ENCODE measurements at places on chromosomes 5 and 9. TPM values are rescaled to one million over a fixed set of nuclear protein-coding genes. Genes with fewer than 3 reads are reported as not detected.

GRCh38 chr5:6527749-6528455 lies 79.2 kb downstream of the UBE2QL1 start:
- no peaks in the 10 kb centered on the region for H3K36me3 ChIP-seq
- H3K27me3 ChIP-seq = no peaks in the 10 kb centered on the region
- no peak for DNase-seq
- H3K4me1 ChIP-seq = no peaks in the 10 kb centered on the region
- no peak overlapping the region for H3K4me3 ChIP-seq

- H3K36me3 ChIP-seq = no peaks in the 10 kb centered on the region
- peak; percentile 48 for DNase-seq
- H3K4me1 ChIP-seq = no peaks in the 10 kb centered on the region
- H3K27me3 ChIP-seq = no peaks in the 10 kb centered on the region
- H3K27ac ChIP-seq = no peak overlapping the region
- H3K4me3 ChIP-seq = no peak overlapping the region
These were observed 40.7 kb downstream of the AHRR start for GRCh38 chr5:362189-362588.

Gene CYSRT1
- 0.36 TPM for total RNA-seq

DNA sequence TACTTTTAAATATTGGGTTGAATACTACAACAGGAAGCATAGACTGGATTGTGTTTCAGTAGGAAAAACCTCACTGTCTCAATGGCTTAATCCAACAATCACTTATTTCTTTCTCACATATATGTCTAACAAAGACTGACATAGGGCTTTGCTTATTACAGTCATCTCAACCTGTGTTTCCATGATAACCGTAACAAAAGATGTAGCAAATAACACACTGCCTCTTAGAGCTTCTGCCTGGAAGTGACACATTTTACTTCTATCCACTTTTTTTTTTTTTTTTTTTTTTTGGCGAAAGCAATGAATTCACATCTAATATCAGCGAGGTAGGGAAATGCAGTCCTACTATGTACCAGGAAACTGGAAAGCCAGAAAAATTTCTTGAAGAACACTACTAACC lies 204.9 kb upstream of the CDKN2B start:
- no peaks in the 10 kb centered on the region for H3K36me3 ChIP-seq
- H3K27ac ChIP-seq = no peak overlapping the region

Gene SLCO6A1
- not detected for total RNA-seq

DNA sequence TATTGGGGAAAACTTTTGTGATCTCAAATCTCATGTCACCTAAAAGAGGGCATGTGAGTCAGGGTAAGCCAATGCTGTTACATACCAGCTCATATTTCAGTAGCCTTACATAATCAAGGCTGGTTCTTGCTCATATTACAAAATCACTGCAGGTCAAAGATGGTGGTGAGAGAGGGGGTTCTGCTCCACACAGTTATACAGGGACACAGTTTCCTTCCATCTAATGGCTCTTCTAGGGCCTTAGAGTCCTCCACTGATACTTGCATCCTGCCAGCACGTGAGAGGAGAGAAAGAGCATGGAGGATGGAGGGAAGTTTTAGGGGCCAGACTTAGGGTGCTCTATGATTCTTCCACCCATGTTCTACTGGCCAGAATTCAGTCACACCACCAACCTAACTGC lies 130.0 kb downstream of the LIFR start:
- no peaks in the 10 kb centered on the region for H3K4me1 ChIP-seq
- DNase-seq = no peak
- no peaks in the 10 kb centered on the region for H3K27me3 ChIP-seq
- no peaks in the 10 kb centered on the region for H3K36me3 ChIP-seq
- H3K27ac ChIP-seq = no peak overlapping the region

GRCh38 chr9:77954013-77954665 lies 77.5 kb downstream of the GNAQ start:
- DNase-seq = no peak
- no peaks in the 10 kb centered on the region for H3K36me3 ChIP-seq
- no peak overlapping the region for H3K27ac ChIP-seq

- no peak overlapping the region for H3K27ac ChIP-seq
- H3K4me1 ChIP-seq = no peaks in the 10 kb centered on the region
- H3K36me3 ChIP-seq = no peaks in the 10 kb centered on the region
- no peak for DNase-seq
These were observed 15.6 kb upstream of the GDNF start for GRCh38 chr5:37855438-37855837.

DNA sequence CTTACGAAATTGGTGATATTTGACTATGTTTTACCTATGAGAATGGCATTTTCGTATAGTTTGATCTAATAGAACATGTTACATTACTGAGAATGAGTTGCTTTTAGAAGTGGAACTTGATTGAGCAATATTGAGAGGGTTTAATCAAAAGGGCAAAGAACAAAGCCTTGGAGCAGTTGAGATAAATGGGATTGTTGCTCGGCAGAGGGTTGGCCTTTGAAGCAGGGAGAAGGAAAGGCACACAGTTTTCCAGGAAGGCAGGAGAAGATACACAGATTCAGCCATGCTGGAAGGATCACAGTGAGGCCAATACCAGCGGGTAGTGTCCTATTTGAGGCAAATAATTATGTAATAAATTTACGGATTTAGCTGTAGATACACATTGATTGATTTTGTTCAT lies 19.5 kb downstream of the MAN2A1 start:
- no peaks in the 10 kb centered on the region for H3K27me3 ChIP-seq
- H3K36me3 ChIP-seq = no peaks in the 10 kb centered on the region
- DNase-seq = no peak
- no peak overlapping the region for H3K4me3 ChIP-seq
- no peaks in the 10 kb centered on the region for H3K4me1 ChIP-seq
- no peak overlapping the region for H3K27ac ChIP-seq

GRCh38 chr5:154300207-154300883 lies 109.8 kb downstream of the GALNT10 start:
- no peaks in the 10 kb centered on the region for H3K27me3 ChIP-seq
- no peak overlapping the region for H3K4me3 ChIP-seq
- DNase-seq = no peak
- H3K27ac ChIP-seq = no peak overlapping the region
- peaks cover 22% of the 10 kb centered on the region for H3K36me3 ChIP-seq
- H3K4me1 ChIP-seq = peaks cover 16% of the 10 kb centered on the region

Gene SOHLH1
- total RNA-seq = not detected

GRCh38 chr5:161385027-161385426 lies 161.5 kb downstream of the GABRB2 start:
- H3K4me3 ChIP-seq = no peak overlapping the region
- no peak overlapping the region for H3K27ac ChIP-seq
- H3K27me3 ChIP-seq = no peaks in the 10 kb centered on the region
- no peaks in the 10 kb centered on the region for H3K36me3 ChIP-seq
- no peak for DNase-seq

Gene CAPSL
- not detected for total RNA-seq

DNA sequence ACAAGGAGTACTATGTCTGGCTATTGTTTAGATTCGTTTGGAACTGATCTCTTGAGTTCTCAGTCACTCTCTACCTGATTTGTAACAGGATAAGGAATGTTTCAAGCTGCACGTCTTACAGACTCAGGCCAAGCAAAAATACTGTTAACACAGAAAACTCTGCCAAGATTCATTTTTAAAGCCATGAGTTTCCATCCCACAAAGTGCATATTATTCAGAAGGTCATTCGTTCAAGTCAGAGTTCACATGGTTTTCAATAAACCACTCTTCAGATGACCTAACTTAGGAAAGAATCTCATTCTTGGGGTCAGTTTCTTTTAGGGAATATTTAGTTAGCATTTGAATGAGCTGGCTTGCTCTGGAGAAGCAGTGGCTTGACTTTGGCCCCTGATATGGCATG lies 49.3 kb downstream of the F2R start:
- no peaks in the 10 kb centered on the region for H3K27me3 ChIP-seq
- DNase-seq = no peak
- no peak overlapping the region for H3K4me3 ChIP-seq
- no peaks in the 10 kb centered on the region for H3K4me1 ChIP-seq

GRCh38 chr9:5408596-5408995 lies 29.1 kb downstream of the PLGRKT start:
- DNase-seq = no peak
- H3K4me1 ChIP-seq = no peaks in the 10 kb centered on the region
- H3K27ac ChIP-seq = no peak overlapping the region
- H3K27me3 ChIP-seq = no peaks in the 10 kb centered on the region

DNA sequence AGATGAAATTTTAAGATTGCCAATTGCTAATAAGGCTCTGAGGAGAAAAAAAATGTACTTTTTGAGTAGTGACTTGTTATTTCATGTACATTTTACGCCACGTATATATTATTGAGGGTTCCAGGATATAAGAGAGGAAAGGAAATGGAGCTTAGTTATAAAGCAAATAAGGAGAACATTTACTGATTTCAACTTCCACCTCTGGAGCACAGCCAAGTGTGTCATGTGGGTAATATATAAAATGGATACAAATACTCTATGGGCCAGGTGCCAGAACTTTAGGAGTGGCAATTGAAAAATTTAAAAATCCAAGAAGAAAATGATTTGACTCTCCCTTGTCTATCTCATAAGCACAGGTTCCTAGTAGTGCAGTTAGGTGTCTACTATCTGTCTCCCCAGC lies 45.0 kb upstream of the VLDLR start:
- H3K27me3 ChIP-seq = no peaks in the 10 kb centered on the region
- no peak for DNase-seq
- H3K4me1 ChIP-seq = no peaks in the 10 kb centered on the region
- no peaks in the 10 kb centered on the region for H3K36me3 ChIP-seq
- no peak overlapping the region for H3K4me3 ChIP-seq

Gene SPINK13
- total RNA-seq = not detected

DNA sequence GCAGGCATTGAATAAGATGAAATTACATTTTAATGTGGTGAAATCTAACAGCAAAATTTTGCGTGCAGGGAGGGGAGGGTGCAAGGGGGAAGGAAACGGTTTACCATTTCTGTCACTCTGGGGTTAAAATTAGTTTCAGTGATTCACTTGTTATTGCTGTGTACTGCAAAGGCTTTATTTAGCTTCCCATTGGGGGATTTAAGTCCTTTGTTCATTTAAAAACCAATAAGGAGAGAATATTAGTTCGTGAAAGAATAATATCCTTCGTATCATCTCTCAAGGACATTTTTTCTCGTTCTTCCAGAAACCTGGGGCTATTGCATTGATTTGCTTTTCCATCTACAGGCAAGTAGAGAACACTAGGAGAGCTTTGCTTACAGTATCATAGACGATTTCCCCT lies 667.8 kb upstream of the RGMB start:
- no peak overlapping the region for H3K4me3 ChIP-seq
- H3K36me3 ChIP-seq = no peaks in the 10 kb centered on the region
- H3K27me3 ChIP-seq = no peaks in the 10 kb centered on the region

- H3K27me3 ChIP-seq = no peaks in the 10 kb centered on the region
- H3K4me3 ChIP-seq = no peak overlapping the region
- H3K27ac ChIP-seq = no peak overlapping the region
These were observed 459.5 kb upstream of the PTGER4 start for GRCh38 chr5:40220260-40220659.

- no peak overlapping the region for H3K4me3 ChIP-seq
- H3K27me3 ChIP-seq = no peaks in the 10 kb centered on the region
- DNase-seq = no peak
- H3K4me1 ChIP-seq = peaks cover 19% of the 10 kb centered on the region
- H3K27ac ChIP-seq = peak overlapping the region; percentile 67
These were observed 49.0 kb upstream of the RAPGEF6 start for GRCh38 chr5:131684051-131684450.

DNA sequence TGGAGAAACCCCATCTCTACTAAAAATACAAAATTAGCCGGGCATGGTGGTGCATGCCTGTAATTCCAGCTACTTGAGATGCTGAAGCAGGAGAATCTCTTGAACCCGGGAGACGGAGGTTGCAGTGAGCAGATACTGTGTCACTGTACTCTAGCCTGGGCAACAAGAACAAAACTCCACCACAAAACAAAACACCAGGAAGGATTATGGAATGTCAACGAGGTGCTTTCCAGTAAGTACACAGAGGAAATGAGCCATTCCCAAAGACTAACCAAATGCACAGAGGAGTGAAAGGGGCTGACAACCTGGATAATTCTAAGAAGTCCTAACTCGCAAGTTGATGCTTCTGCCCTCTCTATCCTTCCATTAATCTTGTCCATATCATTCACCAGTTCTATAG lies 126.1 kb upstream of the RETREG1 start:
- H3K27ac ChIP-seq = no peak overlapping the region
- no peaks in the 10 kb centered on the region for H3K27me3 ChIP-seq
- H3K36me3 ChIP-seq = no peaks in the 10 kb centered on the region
- H3K4me3 ChIP-seq = no peak overlapping the region
- peaks cover 4% of the 10 kb centered on the region for H3K4me1 ChIP-seq
- no peak for DNase-seq

- DNase-seq = peak; percentile 48
- H3K36me3 ChIP-seq = no peaks in the 10 kb centered on the region
- H3K4me1 ChIP-seq = no peaks in the 10 kb centered on the region
- H3K27me3 ChIP-seq = no peaks in the 10 kb centered on the region
These were observed 795.0 kb downstream of the EFNA5 start for GRCh38 chr5:106875591-106876297.

DNA sequence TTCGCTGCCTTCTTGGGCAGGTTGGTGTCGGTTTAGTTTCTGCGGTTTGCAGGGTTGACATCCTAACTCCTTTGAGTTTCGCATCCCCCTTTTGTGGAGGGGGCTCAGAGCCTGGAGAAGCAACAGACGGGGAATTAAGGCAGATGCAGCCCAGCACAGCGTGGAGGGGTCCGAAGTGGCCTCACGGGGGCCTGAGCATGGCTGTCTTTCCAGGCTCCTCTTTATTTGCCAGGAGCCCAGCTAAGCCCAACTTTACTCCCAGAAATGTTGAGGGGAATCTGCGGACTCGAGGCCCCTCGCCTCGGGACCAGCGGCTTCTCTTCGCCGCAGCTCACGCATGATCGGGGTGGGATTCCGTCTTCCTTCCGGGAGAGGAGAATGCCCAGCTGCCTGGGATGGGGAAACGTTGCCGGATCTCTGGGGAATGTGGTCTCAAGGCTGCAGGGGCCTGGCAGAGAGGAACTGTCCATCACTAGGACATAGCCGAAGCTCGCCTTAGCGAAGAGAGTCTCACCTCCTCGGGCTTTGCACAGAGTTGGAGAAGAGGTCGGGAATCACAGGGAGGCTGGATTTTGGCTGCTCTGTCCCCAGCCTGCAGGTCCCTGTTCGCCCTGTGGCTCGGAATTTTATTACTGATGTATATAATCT lies 1.3 kb downstream of the RAI14 start:
- H3K4me3 ChIP-seq = peak overlapping the region; percentile 67
- peak overlapping the region; percentile 84 for H3K27ac ChIP-seq
- H3K27me3 ChIP-seq = peaks cover 13% of the 10 kb centered on the region
- no peak for DNase-seq
- H3K36me3 ChIP-seq = no peaks in the 10 kb centered on the region

Gene FBP1
- 15.4 TPM for total RNA-seq

GRCh38 chr5:23648656-23649055 lies 141.2 kb downstream of the PRDM9 start:
- no peak for DNase-seq
- H3K4me3 ChIP-seq = no peak overlapping the region
- H3K4me1 ChIP-seq = no peaks in the 10 kb centered on the region
- no peak overlapping the region for H3K27ac ChIP-seq

- H3K36me3 ChIP-seq = no peaks in the 10 kb centered on the region
- H3K27me3 ChIP-seq = no peaks in the 10 kb centered on the region
- H3K4me3 ChIP-seq = no peak overlapping the region
- no peak overlapping the region for H3K27ac ChIP-seq
- no peaks in the 10 kb centered on the region for H3K4me1 ChIP-seq
- DNase-seq = no peak
These were observed 156.8 kb downstream of the GAPVD1 start for GRCh38 chr9:125418404-125418803.

- DNase-seq = no peak
- H3K36me3 ChIP-seq = no peaks in the 10 kb centered on the region
- no peak overlapping the region for H3K4me3 ChIP-seq
These were observed 25.2 kb downstream of the COL23A1 start for GRCh38 chr5:178564811-178565550.

Data from spleen (tissue), 13 donors.